ENCODE measurements at places on chromosomes 16 and 17.

DNA sequence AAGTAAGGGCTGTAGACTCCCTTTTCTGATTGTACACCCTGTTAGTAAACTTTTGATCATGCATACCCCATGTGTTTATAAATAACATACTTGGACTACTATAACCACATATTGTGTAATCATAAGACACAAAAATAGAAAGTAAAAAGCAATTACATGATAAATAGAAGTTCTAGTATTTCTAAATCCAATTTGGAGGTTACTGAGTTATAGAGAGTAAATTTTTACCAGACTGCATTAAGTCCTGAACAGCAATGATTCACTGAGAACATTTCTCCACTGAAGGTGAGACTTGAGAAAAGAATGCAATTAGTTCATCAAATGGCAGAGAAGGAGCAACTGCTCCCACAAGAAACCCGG is 7.7 kb upstream of the TBKBP1 start:
- no peak for DNase-seq

- no peak for DNase-seq
Measured at GRCh38 chr17:44155488-44155887, 13.8 kb downstream of the HROB start.

GRCh38 chr17:50573866-50574611 is 13.5 kb downstream of the CACNA1G start:
- DNase-seq = no peak

- DNase-seq = no peak
Measured at GRCh38 chr16:14061732-14062259, 9.3 kb upstream of the MRTFB start.

- no peak for DNase-seq
Measured at GRCh38 chr17:9050801-9051401, 29.6 kb downstream of the NTN1 start.

DNA sequence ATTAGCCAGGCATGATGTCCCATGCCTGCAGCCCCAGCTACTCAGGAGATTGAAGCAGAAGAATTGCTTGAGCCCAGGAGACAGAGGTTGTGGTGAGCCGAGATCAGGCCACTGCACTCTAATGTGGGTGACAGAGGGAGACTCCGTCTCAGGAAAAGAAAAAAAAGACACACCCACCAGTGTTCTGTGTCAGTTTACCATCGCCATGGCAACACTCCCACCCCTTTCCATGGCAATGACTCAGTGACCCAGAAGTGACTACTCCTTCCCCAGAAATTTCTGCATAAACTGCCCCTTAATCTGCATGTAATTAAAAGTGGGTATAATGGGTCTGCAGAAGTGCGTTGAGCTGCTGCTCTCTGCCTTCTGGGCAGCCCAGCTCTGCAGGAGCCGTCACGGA is 4.0 kb upstream of the ZC3H18 start:
- DNase-seq = no peak

- peak; percentile 80 for DNase-seq
Measured at GRCh38 chr17:50479522-50480141, 972 bp downstream of the RSAD1 start.

- no peak for DNase-seq
Measured at GRCh38 chr17:44387804-44388203, 1.6 kb downstream of the ITGA2B start.

DNA sequence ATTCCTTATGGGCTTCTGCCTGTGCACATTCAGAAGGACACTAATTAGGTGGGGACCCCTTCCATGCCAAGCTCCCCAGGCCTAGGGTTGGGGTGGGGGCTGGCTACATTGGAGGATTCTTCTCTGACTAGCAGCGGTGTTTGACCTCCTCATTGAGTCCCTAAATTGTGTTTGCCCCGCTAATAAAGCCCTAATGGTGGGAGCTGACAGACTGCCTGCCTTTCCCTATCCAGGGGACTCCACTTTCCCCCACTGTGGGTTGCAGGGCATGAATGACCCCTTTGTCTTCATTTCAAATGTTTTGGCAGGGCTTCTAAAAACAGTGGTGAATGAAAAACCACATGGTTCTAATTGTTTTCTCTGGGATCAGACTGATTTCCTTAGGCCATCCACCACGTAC is 476.8 kb upstream of the CDH11 start:
- DNase-seq = no peak

GRCh38 chr17:45052052-45052772 is 780 bp upstream of the DCAKD start:
- DNase-seq = peak; percentile 77

DNA sequence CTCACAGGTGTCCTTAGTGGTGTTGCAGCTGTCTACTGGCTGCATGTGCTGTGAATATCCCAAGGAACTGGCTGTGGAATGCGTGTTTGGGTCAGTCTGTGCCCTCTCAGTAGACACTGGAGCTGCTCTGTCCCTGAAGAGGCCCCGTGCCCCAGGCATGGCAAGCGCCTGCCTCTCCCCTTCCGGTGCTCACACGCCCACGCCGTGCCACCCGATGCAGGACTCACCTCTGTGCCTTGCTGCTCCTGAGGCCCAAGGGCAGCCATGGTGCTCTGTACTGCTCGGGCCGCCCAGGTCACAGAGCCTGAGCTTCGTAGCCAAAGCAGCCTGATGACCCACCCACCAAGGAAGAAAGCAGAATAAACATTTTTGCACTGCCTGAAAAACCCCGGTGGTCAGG is 10.0 kb downstream of the RGS11 start:
- no peak for DNase-seq

GRCh38 chr17:30244853-30245385 is 9.4 kb upstream of the SLC6A4 start:
- no peak for DNase-seq

GRCh38 chr17:3004925-3005324 is 58.5 kb downstream of the OR1D5 start:
- no peak for DNase-seq

GRCh38 chr16:11310997-11311561 is 29.9 kb upstream of the PRM1 start:
- DNase-seq = peak; percentile 82
